ENCODE measurements at places on chromosomes 2 and 18.
A peak's percentile ranks its signal among the peaks of the same experiment; 100 is the strongest.

- no peak for DNase-seq
Measured at GRCh38 chr2:4047961-4048891, 344.9 kb downstream of the DCDC2C start.

DNA sequence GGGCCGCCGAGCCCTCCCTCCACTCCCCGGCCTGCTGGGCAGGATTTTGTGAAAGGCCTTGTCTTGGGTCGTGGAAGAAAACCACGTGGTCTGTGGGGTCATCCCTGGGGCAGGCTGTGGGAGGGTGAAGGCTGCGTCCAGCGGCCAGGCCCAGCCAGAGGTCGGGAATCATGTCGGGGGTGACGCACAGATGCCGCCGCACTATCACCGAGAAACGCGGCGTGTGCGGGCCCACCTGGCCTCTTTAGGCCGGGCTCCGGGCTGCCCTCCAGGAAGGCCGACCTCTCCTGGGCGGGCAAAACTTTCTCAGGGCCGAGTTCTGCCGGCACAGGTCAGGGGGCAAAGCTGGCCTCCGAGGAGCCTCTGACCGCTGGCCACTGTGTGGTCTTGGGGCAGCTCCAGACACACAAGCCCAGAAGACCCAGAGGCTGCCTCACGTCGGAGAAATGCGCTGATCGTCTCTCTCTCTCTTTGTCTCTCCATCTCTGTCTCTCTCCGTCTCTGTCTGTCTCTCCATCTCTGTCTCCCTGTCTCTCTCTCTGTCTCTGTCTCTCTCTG is 28.4 kb downstream of the NFATC1 start:
- no peak for DNase-seq

DNA sequence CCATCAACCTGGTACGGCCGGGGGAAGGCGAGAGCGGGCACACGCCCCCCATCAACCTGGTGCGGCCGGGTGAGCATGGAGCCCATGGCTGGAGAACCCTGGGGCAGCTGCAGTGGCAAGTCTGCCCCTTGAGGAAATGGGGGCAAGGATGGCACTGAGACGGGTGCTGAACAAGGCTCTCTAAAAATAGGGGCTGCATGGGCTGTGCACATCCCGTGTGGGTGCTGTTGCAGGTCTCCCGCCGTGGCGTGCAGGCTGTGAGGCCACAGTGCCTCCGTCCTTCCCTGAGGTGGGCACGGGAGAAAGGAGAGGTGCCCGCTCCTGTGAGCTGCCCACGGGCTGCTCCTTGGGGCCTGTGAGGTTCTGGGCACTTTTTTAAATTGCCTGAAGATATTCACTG is 99.2 kb downstream of the NFATC1 start:
- peak; percentile 4 for DNase-seq

DNA sequence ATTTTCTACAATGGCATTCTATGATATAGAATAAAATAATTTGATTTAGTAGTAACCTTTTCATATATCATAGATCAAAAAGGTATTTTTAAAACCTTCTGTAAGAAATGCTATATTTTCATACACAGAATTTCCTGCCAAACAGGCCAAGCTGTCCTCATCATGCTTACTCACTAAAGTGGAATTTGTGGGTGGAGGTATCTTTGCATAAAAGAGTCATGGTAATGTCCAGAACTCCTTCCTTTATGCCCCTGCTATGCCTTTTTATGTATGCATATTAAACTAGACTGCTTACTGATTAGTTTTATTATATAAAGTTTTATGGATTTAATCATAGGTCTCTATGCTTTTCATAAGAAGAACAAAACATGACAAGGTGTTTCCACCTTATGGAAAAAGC is 27.5 kb upstream of the MARCHF7 start:
- DNase-seq: no peak

DNA sequence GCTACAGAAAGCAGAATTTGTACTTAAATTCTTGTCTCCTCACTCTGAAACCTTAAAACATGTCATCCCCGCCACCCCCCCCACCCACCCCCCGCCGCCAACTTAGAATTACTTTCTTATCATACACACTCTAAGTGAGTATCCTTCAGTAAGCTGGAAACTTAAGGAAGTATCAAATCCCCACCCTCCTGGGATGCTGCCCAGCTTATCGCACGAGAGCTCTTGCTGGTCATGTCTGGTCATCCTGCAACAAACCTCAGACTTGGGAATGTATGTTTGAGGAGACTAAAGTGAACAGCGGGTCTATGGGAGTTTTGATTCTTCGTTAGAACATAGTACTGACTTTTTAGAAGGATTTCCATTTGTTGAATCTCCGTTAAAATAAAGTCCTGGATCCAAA is 203.3 kb downstream of the PTGR3 start:
- DNase-seq: no peak

DNA sequence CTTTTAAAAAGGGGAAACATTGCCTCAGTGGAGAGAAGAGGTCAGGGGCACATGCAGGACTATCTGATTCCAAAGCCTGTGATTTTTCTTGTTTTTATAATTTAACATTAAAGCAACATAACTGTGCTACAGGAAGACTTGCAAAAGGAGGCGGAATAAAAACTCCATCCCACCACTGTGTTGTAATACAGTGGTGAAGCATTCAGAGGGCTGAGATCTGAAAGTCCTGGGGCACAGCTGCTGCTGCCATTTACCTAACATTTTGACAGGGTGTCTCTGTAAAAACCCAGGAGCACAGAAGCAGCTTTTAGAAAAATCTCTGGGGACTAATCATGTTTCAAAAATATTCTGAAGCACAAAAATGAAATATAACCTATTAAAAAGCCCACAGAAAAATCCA is 97.6 kb downstream of the GRB14 start:
- no peak for DNase-seq

GRCh38 chr2:135997380-135997779 is 12.0 kb upstream of the DARS1 start:
- DNase-seq: peak; percentile 25

GRCh38 chr2:145748927-145749326 is 1229.0 kb upstream of the ZEB2 start:
- no peak for DNase-seq

DNA sequence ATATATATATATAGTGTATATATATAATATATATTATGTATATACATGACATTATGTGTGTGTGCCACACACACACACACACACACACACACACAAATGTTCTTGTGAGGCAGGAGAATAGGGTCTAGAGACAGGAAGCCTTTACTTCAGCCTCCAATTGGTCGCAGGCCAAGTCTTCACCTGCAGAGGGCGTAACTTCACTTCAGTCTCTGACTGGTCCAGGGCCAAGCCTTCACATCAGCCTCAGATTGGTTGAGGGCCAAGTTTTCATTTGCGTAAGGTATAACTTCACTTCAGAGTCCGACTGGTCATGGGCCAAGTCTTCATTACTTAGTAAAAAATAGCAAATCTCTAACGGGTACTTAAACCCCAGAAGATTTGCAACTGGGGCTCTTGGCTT is 13.2 kb upstream of the SS18 start:
- peak; percentile 32 for DNase-seq

DNA sequence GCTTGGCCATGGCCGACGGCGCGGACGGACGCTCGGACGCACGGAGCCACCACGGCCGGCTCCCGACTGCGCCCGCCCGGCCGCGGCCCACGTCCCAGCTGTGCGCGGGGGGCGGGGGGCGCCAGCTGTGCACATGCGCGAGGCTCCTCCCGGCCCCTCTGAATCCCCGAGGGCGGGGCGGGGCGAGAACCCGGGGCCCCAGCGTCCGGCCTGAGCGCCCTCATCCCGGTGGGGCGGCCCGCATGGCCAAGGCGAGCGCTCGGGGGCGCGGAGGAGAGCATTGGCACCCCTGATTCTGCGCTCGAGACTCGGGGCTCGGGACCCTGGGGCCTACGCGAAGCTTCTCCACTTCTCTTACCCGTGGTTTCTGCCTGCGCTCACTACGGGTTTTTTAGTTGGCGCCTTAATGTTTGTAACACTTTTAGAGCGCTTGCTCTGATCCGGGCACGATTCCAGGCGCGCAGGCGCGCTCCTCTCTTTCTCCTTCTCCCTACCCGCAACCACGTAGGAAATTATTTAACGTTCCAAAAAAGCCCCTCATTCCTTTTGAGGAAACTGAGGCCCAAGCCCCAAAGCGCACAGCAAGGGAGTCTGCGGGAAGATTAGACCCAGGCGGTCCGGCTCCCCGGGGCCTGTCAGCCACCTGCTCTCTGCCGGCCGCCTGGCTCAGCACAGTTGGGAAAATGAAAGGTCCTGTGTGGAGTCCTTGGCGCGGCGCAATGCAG is at the start of gene PXDN:
TSS of gene PXDN (minus strand) at position 70 of the 725 bp plus-strand sequence. CDS start at position 10, 60 bp downstream.
- DNase-seq: no peak

GRCh38 chr2:111118481-111118980 is 2.2 kb upstream of the BCL2L11 start:
- DNase-seq: no peak

DNA sequence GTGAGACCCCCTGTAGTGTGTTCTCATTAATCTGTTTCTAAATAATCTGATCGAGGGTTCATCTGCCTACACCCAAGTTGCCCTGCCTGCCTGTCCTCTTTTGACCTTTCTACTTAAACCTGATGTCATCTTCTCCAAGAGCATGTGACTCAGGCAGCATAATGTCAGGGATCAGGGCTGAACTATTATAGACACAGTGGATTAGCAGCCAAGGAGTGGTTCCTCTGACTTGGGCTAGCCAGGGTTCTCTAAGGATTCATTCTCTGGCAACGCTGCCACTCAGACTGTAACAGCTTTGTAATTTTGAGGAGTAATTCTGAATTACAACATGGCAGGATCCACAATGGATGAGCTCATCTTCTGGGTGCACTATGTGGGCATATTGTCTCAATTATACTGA is 124.0 kb downstream of the MDH1 start:
- DNase-seq: no peak

DNA sequence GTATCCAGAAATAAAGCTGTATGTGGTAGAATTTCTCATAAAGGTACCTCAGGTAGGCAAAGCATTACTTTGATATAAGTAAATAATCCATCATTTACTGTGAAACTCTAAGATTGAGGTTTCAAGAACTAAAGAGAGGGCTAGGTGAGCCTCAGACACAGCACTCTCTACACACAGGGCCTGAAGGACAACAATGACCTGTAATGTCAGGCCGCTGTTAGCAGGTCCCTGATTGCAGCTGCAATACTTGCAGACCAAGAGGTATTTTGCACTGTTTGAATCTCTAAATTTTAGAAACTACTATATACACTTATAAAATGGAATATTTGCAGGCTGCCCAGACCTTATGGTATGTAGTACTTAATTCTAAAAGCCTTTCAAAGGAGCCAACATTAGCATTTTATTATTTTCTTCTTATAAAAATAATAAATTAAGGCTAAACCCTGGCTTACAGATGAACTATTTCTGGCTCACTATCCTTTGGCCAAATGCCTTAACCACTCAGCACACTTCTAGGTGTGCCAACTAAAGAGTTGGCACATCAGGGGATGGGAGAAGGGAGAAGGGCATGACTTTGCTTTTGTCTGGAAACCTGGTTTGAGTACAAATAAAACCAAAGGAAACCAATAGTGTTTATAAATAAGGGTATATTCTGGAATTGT is 66.7 kb upstream of the SLC39A10 start:
- DNase-seq: no peak

- no peak for DNase-seq
Measured at GRCh38 chr2:20168727-20169696, 55.9 kb downstream of the SDC1 start.

GRCh38 chr18:13136904-13137669 is 81.5 kb upstream of the LDLRAD4 start:
- peak; percentile 40 for DNase-seq

- DNase-seq: no peak
Measured at GRCh38 chr2:15119722-15120175, 441.4 kb downstream of the NBAS start.

DNA sequence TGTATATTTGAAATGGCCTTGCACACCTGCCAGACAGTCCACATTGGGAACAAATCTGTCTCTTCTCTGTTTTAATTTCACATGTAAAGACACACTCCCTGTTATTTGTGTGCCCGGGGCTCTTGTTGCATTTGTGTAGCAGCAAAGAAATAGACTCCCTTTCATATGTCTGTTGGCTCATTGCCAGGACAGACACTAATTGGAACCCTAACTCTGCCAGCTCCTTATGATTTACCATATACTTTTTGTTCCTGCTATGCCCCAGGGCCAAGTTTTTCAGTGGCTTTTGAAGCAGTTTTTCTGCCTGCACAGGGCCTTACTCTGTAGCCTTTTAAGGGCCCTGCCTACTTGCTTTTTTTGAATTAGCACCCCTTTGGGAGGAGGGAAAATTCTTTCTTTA is 396.9 kb downstream of the DLGAP1 start:
- DNase-seq: no peak

- DNase-seq: no peak
Measured at GRCh38 chr2:37215250-37215649, 16.1 kb downstream of the CEBPZ start.

DNA sequence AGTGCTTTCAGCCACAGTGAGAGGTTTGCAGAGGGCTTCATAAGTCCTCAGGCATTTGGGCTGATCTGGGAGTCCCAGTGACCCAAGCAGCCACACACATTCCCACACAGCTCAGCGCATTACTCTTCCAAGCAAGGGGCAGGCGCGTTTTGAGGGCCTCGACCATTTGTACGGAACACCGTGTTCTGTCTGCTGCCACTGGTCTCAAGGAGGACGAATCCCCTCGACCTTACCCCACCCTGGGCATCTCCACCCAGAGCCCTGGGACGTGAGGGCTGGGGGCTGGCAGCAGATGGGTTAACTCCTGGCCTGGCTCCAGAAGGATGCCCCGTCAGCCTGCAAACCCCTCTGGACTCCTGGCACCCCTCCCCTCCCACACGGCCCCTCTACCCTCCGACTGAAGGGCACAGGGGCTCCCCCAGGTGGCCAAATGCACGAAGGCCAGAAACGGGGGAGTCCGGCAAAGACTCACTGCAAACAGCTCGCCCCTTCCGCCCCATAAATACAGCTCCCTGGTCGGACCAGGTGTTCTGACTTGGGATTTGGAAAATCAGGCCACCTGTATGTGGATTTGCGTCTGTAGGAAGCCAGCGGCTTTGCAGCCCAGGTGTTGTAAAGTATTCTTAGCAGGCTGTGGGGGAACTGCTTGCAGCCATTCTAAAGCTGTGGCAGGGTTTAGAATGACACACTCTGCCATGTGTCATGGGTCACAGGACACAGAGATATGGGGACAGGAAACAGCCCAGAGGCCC is 33.6 kb upstream of the PTMA start:
- peak; percentile 61 for DNase-seq

DNA sequence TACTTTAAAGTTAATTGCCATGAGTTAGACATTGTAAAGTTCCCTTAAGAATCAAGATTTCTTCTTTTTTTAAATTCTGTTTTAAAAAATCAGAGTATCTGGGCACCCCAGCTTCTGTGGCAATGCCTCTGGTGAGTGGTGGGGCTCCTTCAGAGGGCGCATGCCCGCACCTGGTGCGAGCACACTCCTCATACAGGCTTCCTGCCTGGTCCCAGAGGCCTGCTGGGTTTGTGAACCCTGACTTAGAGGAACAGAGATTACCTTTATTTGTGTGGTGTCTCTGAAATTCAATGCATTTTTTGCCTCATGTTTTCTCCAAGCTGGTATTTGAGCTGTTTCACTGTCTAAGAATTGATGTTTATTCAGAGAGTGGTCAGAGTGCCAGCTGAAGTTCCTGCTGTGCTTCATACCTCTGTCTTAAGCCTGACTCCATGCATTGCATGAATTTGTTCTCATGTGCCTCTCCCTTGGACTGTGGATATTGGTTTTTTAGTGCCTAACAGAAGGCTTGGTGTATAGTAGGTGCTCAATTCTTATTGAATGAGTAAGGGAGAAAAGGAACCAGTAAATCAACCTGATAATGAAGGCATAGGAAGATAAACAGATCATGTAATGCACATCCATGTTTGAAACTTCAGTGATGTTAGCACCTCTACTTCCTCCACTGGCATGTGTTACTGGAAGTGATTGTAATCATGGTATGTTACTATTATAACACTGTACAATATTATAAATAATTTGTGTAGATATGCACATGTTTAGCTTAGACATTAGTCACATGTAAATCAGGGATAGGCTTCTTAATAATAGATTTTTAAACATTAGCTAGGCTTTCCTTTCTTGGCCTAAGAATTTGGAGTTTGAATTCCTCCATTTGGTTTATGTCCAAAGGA is 29.0 kb downstream of the PHLPP1 start:
- DNase-seq: no peak
